ENCODE measurements at places on chromosomes 3 and 15.

DNA sequence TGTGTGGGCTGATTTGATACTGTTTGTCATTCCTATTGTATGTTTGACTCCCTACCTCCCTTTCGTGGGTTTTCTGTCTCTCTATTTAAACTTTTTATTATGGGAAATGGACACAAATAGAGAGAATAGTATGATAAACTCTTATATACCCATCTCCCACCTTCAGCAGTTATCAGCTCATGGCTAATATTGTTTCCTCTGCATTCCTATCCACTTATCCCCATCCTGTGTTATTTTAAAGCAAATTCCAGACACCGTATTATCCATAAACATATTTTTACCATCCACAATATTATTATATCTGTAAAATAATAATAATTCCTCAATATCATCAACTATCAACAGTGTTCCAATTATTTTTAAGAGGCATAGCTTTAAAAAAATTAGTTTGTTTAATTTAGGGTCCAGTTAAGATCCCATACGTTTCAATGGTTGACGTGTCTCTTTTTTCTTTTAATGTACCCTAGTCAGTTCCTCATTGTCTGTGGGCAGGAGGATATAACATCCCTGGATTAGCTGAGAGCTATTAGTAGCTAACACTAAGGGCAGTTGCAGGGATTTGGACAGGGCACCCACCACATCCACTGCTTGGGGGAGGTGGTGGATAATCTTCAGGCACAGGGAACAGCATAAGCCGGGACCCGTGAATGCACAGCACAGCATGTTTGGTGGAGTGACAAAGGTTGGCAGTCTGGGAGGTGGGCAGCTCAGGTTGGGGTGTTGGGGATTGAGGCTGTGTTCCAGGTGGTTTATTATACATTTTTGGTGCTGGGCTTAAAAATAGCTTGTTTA is 23.5 kb downstream of the PLCL2 start:
- DNase-seq = no peak

- DNase-seq = no peak
These were observed 69.4 kb upstream of the LIPC start for GRCh38 chr15:58362262-58362922.

- DNase-seq = no peak
These were observed 453.2 kb upstream of the PROK2 start for GRCh38 chr3:72238010-72238691.

GRCh38 chr3:95615592-95616310 is 1198.6 kb upstream of the EPHA6 start:
- DNase-seq = no peak

DNA sequence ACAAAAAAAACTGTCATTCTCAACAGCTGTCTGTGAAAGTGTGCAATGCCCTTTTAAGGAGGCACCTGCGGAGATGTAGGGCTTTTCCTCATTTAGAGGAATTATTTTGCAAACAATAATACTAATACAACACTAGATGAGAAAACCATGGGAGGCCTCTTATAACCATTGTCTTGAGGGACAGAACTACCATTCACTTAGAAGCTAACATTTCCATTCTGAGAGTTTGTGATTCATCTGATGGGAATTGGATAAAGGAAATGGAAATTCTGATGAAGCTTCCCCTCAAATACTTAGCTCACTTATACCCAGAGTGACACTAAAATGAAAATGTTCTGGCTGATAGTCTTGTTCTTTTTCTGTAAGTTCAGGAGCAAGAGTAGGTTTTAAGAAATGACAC is 147.7 kb downstream of the CADPS start:
- DNase-seq = no peak

- DNase-seq = no peak
These were observed 130.6 kb downstream of the TCF12 start for GRCh38 chr15:57048930-57049549.

- no peak for DNase-seq
These were observed 48.6 kb upstream of the CP start for GRCh38 chr3:149270180-149270579.

- no peak for DNase-seq
These were observed 388.2 kb upstream of the AGTR1 start for GRCh38 chr3:148309390-148310035.

- no peak for DNase-seq
These were observed 17.6 kb downstream of the ACAD11 start for GRCh38 chr3:132641837-132642538.

DNA sequence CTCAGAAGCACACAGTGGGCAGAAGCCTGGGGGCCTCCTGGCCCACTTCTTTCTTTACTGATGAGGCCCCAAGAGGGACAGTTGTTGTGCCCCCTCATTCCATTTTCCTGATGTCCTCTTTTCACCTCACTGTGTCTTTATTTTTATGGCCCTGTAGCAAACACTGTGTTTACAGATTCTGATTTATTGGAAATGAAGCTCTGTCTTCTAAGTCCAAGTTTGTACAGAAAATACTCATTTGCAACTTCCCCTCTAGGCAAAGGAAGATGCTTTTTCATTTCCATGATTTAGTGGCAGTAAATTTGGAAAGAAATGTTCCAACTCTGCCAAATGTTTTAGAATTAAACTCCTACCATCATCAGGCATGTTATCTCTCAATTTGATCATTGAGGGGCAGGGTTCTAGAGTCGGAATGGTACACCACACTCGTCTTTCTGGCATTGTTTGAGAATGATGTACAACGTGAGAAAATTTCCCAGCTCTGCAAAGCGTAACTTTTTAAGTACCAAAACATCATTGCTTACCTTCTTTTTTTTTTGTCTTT is 129.7 kb downstream of the ARNT2 start:
- DNase-seq = no peak

DNA sequence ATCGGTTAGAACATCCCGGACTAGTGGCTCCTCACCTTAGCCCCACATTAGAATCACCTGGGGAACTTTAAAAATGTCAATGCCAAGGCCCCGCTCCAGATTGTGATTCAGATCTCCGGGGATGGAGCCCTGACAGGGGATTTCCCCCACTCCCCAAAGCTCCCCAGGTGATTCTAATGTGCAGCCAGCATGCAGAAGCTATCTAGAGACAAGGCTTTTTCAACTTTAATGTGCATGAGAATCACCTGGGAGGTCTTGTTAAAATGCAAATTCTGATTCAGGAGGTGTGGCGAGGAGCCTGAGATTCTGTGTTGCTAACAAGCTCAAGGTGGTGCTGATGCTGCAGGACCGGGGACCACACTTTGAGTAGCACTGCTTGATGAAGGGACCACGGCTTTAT is 156.7 kb downstream of the RAB11A start:
- DNase-seq = no peak

DNA sequence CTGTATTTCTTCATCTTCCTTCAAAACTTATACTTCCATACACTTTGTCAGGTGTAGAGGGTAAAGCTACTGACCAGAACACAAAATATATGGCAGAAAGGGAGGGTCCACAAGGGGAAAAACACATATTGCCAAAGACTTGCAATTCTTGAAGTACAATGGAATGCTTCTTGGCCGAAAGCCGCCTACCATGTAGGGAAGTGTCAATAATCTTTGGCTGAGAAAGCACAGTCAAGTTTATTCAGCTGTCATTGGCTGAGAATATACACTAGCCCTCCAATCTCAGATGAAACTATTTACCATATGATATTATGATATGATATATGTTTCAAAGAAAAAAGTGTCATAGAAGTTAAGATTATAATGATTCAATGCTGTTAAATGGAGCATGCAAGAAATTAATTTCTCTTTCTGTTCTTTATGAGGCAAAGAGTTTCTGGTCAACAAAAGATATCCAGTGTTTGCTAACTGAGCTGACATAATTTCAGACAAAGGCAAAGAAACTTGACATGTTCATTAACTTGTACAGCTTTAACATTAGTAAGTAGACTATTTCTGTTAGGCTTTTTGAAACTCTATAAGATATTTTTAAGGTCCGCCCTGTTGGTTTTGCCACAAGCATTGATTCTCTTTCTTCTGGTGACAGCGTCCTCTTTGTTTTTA is 89.0 kb upstream of the LPP start:
- DNase-seq = no peak

GRCh38 chr3:101646726-101647125 is 30.2 kb downstream of the ZBTB11 start:
- no peak for DNase-seq

GRCh38 chr3:46089237-46090011 is 62.1 kb upstream of the XCR1 start:
- peak; percentile 63 for DNase-seq

- DNase-seq = peak; percentile 84
These were observed 55.6 kb downstream of the SMAD3 start for GRCh38 chr15:67120839-67121643.

- no peak for DNase-seq
These were observed 119.4 kb upstream of the SAMMSON start for GRCh38 chr3:69880069-69880640.

GRCh38 chr15:100034191-100034590 is 301.0 kb upstream of the LYSMD4 start:
- DNase-seq = no peak

DNA sequence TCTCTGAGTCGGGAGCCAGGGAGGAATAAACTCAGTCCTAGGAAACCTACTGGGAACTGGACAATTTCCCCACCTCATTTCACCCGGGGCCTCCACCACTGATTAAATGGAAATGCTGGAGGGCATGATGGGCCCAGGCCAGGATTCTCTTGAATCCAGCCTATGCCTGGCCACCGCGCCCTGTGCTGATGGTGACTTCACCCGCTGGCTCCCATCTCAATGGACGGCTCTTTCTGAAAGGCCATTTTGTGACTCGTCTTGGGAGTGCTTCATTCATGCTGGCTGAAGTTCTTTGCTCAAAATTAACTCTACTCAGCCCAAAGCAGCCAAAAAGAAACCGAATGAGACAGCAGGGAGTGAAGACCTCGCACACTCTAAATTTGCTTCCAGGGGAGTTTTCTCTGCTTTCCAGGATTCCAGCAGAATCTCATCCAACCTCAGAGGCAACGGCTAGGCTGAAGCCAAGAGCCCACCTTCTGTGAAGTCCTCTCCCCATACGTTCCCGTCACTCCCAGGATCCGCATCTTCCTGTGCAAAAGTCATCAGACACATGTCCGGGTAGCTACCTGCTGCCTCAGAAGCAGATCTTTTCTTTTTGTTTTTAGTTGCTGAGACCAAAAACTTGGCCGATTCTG is 266.0 kb upstream of the ICE2 start:
- DNase-seq = no peak

GRCh38 chr3:105722943-105723556 is 145.8 kb downstream of the CBLB start:
- DNase-seq = no peak

DNA sequence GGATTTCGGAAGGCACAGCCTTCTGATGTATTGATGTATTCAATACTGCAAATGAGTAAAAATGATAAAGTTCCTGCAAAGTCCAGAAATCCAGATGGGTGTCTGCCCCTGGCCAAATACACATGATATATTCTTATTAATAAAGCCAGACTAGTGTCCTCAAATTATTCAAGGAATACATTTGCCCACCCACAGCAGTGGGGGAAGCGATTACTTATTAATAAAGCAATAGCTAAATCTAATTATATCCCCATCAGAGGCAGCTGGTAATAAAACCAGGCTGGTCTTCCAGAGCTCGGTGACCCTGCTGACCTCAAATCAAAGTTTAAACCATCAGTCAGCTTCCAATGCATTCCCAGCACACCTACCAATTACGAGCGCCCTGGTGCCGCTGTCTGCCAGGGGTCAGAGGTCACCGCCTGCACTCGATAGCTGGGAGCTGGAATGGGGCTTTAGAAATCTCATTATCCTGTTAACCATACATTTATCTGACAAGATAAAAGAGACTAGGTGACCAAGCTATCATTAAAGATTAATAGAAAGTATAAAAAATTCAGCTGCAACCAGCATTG is 330.3 kb downstream of the UACA start:
- DNase-seq = no peak

DNA sequence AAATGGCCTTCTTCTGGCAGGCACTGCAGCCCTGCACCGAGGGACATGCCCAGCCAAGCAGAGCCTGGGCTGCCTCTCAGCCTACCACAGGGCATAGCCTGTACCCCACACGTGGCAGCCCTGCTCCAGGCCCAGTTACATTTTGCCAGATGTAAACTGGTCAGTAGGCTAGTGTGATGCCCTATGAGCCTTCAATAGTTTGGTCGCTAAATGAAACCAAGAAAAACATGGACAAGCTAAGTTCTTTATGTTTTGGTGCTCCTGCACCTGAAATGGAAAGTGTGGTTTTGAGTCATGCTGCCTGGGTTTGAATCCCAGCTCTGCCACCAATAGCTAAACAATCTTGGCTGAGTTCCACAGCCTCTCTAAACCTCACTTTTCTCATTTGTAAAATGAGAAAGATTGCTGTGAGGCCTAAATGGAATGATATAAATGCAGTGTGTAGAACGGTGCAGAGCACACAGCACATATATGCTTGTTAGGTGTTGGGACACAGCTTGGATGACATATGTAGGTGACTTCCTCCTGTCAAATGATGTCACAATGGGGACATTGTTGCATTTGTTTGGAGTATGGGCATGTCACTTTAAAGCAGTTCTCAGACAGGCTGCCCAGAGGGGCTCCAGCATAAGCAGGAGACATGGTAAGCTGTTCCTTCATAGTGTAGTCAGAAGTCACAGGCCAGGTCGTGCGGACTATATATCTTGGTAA is 57.4 kb downstream of the ZBTB38 start:
- DNase-seq = no peak

DNA sequence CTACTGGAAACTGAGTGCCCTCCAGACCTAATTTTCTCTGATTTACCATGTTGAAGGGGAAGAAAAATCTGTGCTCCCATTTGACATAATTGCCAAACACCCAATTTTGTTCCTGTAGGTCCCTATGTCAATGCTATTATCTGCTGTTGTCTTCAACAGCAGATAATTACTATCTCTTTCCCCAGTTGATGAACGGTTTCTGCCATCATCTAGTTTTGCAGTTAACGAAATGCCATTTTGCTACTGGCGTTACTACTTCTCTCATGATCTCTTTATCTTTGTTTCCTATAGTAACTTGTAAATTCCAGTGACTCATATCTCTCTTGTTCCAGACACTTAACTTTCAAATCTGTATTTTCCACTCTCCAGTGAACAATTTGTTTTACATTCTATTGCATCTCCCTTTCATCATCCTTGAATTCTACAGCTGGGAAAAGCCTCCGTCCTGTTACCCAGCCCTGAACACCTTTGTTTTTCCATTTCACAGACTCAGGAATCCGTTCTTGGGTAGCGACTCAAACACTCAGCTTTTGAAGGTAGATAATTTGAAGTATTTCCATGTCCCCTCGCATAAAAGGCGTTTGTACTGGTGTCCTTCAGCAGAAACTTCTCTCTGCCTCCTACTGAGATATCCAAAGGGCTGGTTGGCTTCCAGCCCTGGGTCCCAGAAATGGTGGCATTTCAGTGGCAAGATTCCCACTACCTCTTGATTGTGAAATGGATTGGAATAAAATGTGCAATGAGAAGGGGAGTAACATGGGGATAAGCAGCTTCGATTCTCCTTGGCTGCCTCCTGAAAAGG is 111.7 kb downstream of the FOXB1 start:
- DNase-seq = no peak

DNA sequence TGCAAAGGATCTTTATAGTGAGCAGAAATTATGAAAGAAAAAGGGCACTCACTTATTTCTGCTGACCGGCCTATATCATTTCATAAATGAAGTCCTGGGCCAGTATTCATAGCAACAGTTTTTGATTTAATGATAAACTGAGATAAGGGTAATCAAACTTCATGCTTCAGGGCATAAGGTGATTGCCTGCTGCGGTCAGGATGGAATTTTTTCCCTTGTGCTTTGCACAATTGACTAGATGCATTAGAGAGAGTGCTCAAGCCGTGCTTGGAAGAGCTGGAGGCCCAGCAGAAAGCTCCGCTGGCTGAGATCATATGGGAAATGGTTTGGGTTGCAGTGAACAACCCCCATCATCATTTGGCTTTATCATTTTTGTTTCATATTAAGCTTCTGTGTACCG is 10.4 kb downstream of the SEMA6D start:
- no peak for DNase-seq

Data from thoracic aorta (tissue), 2 donors.